ENCODE measurements at places on chromosomes 4 and X.

GRCh38 chr4:38192516-38192915 is 232.3 kb downstream of the PTTG2 start:
- no peak for DNase-seq

DNA sequence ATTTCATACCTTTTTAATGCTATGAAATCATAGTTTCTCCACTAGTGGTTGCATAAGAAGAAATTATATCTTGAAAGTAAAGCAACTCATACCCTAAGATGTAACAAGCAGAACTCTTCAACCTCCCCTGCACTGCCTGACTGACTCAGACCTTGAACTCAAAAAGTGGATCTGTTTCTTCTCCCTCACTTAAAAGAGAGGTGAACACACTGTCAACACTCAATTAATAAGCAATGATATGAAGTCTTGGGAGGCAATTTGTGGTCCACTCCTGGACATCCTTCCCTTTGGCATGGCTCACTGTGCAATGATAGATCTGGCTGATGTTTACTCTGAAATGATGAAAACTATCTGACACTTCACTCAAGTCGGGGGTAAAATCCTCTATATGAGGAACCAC is 282.0 kb upstream of the DKK2 start:
- DNase-seq, result no peak

DNA sequence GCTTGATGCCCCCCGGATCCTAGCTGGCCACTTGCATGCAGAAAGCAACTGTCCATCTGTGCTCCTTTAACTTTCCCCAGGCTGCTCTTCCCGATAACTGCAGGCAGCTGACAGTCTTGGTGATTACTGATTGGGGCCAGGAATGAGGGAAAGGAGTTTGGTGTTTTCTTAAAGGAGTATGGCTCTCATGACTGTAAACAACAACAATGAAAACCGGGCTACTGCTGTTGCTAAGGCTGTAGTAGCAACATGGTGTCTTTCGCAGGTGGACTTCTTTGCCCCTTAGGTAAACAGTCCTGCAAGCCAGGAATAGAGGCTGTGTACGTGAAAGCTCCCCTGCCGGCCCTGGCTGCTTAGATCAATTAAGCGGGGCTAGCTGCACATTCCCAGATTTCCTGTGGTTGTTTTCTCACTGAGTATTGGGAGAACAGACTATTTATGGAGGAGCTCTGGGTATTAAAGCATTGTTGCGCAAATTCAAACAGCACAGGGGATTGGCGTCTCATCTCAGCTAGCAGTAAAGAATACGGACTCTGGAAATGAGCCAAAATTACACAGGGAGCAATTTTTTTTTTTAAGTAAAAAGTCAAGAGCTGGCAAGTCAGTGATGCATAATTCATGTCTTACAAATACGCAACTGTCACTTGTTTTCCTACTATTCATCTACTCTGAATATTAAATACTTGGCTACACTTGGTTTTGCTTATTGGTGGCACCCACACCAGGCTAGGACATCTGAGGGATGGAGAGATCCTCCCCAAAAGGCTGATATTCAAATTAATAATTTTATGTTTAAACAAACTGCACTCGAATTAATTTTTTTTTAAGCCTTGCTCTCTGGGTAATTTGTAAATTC is 61.6 kb upstream of the NAP1L5 start:
- no peak for DNase-seq

DNA sequence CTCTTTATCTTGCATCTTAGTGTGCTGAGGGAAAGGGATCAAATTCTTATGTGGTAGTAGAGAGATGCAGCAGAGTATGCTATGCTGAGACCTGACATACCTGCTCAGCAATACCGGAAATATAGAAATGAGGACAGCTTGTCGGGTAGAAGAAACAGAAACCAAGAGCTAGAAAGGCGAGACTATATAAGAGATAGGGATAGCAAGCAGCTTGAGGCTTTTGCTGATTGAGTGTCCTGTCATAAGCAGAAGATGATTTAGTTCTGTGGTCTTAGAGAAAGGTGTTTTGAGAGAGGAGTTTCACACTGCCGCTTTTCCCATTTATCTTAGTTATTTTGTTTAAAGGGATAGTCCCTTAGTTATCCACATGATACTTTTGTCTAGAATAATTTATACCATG is 31.7 kb downstream of the USP9X start:
- DNase-seq, result no peak

GRCh38 chr4:127018381-127018780 is 614.4 kb upstream of the INTU start:
- no peak for DNase-seq

DNA sequence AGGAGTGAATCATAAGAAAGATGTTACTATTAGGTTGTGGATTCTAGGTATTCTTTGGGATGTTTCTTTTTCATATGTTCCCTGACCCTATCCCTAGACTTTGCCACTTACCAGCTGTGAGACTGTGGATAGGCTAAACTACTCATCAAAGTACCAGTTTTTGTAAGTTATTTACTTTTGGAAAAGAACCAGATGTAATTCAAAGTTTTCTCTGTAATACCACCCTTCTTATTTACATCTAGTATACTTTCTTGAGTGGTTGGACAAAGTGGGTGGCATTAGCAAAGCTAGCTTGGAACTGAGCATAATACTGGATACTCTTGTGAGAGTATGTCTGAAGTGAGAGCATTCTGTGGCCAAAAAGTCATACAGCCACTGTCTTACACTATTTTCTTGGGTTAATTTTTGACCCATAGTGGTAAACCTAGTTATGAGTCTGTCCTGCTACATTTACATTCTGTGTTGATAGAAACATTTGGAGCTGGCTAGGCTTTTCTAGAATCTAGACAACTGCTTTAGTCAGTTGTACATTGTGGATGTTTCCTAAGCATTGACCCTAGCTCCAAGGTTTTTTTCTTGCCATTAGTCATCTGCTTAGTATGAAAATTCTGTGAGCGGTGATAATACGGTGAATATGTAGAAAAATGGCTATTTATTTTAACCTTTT is 41.7 kb downstream of the KDM6A start:
- DNase-seq, result no peak

GRCh38 chr4:69640289-69640688 is 847 bp upstream of the UGT2A2 start:
- no peak for DNase-seq

GRCh38 chrX:42442745-42443144 is 335.2 kb downstream of the PPP1R2C start:
- DNase-seq, result no peak

GRCh38 chrX:130861462-130861861 is 41.5 kb downstream of the ENOX2 start:
- no peak for DNase-seq

DNA sequence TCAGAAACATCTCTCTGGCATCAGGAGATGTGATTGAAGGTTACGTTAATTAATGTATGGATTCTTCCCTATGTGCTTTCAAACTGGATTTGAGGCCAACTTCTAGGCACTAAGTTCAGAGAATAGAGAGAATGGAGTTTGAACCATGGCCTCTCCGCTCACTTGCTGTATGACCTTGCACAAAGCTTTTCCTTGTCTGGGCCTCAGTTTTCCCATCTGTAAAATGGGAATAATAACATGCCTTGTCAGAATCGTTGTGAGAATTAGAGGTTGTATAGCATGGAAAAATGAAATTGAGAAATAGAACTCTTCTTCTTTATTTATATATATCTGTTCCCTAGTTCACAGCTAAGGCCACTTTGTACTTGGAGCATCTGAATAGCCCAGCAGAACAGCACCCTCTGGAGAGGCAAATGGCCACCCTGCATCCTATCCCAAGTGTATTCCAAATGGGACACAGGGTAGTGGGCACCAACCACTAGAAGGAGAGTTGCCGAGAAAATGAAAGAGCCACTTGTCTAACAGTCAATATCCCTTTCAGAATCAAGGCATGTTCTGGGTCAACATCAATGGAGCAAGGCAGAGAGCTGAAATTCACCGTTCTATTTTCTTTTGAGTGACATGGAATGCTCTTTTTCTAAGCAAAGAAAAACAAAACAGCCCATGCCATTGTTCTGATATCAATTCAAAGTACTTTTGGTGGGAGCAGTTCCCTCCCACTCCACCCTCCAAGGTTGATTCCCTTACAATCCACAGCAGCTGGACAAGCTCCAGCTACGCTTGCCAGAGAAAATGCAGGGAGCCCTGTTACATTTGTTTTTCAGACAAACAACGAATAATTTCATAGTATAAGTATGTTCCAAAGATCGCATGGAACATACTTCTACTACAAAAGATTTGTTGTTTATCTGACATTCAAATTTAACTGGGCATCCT is 23.3 kb upstream of the MTM1 start:
- no peak for DNase-seq

GRCh38 chr4:184472614-184473498 is 1.5 kb downstream of the IRF2 start:
- peak; percentile 42 for DNase-seq

DNA sequence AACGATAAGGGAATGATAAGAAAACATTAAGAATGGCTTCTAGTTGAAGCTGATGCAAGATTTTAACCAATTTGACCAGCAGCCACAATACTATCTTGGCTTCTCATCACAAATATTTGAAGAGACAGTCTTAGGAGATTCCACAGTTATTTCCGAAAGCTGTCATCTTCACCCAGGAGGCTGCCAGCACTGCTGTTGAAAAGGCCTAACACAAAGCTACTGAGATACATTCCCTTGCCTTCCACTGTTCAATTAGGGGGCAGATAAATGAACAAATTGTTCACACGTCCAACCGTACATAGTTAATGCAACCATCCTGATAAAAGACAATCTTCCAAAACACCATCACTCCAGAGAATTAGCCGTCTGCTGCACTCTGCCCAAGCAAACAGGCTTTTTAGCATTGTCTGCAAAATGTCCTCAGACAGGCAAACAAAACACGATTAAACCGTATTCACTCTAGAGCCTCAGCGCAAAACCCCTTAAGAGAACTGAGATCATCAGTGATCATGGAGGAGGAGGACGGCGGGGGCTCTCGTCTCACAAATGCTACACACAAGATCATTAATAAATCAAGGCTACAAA is 189.8 kb upstream of the PSAPL1 start:
- DNase-seq, result no peak

- DNase-seq, result no peak
Observed at GRCh38 chrX:133300591-133300990, 82.4 kb upstream of the TFDP3 start.

DNA sequence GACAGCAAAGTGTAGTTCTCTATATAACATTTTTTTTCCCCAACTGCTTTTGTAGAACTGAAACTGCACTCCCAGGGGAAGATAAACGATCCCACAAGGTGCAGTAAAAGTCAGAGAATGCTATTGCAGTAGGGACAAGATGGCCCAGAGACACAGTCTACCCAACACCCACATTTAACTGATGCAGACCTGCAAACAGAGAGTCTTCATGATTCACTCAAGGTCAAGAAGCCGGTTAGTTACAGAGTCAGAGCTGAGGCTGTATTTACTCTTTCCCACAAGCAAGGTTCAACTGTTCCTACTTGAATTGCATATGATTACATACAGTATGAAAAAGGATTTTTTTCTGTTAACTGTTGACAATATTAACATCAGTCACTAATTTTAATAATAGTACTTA is 654.6 kb downstream of the IL1RAPL1 start:
- DNase-seq, result no peak

DNA sequence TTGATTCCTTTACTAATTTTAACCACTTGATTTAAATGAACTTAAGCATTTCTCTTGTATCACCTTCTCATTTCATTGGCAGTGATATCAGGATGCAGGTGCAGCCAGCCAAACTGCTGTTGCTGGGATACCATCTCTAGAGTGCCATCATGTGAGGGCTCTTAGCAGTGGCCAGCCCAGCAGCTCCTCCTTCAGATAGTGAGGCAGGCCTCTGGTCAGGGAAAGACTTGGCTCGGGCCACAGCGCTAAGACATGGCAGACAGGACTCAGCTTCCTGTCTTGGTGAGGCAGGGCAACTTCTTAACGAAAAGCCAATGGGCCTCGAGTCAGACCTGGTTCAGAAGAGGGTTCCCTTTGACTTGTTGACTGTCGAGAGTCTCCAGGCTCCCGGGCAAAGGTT is 50.0 kb downstream of the NOP14 start:
- no peak for DNase-seq

DNA sequence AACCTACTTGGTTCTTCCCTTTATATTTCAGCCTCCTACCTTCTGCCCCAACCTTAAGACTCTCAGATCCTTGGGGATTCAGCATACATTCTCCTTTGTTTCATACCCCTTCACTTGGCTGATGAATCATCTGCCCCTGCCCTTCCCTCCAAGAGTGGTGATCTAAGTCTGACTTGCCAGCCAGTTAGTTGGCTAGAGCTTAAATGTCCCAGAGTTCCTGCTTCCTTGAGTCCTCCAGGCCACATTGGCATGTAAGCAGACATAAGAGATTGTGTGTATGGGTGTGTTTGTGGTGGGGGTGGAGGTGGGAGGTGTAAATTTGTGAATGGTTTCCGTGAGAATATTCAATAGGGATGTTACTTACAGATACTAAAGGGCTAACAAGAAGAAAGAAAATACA is 3.7 kb upstream of the TEX13D start:
- no peak for DNase-seq

DNA sequence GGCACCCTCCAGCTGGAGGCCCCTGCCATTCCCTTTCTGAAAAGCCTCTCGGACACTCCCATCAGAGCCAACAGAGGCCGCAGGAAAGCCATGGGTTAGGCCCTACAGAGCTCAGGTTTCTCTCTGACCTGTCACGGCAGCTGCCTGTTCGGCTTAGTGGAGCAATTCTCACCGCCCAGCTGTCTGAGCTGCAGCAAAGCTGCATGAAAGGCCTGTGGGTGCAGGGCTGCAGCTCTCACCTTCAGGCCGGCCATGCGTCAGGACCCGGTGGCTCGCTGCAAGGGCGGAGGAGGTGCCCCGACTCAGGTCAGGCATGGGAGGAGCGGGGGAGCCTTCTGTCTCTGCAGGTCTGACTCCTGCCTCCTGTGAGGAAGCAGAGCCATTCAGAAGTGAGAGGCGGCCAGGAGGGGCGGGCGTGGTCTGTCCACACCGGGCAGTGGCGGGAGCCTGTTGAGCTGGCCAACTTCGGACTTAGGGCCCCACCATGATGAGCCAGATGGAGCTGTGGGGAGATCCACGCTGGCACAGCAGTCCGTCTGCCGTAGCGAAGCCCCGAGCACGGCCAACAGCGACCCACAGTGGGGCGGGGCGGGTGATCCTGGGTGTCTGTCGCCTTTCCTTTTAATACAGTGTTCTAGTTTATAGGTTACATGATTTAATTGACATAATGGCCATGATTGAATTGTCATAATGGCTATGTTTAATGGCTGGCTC is 23.4 kb downstream of the PDE6B start:
- no peak for DNase-seq

GRCh38 chr4:53174823-53175222 is 191.0 kb downstream of the SCFD2 start:
- no peak for DNase-seq

GRCh38 chr4:154417373-154417673 is 74.3 kb downstream of the DCHS2 start:
- no peak for DNase-seq

DNA sequence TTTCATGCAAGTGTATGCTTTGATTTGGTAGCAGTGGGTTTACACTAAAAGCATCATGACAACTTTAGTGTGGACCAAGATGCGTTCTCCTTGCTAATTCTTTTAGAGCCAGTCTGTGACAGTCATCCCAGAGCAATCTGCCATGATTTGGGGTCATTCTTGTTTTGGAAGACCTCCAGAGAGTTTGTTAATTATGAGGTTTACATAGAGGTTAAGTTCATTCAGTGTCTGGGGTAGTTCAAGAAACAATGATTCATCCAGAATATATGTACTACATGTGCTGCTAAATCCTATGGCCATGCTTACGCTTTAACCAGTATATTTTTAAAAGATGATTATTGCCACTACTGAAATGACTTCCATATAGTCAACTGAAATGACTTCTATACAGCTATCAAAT is 328.5 kb upstream of the AGA start:
- DNase-seq, result no peak
